ENCODE measurements at places on chromosomes 12 and 14. TPM values are rescaled to one million over a fixed set of nuclear protein-coding genes. Genes with fewer than 3 reads are reported as not detected.

GRCh38 chr14:93549595-93549994 is 118.9 kb downstream of the UNC79 start:
- DNase-seq: no peak
- H3K36me3 ChIP-seq: no peaks in the 10 kb centered on the region
- H3K27me3 ChIP-seq: no peaks in the 10 kb centered on the region
- H3K27ac ChIP-seq: no peak overlapping the region
- H3K4me3 ChIP-seq: no peak overlapping the region
- H3K4me1 ChIP-seq: no peaks in the 10 kb centered on the region

GRCh38 chr12:90058704-90059103 is 350.1 kb upstream of the ATP2B1 start:
- H3K27ac ChIP-seq: no peak overlapping the region
- no peaks in the 10 kb centered on the region for H3K36me3 ChIP-seq
- DNase-seq: no peak
- no peaks in the 10 kb centered on the region for H3K4me1 ChIP-seq
- H3K4me3 ChIP-seq: no peak overlapping the region

DNA sequence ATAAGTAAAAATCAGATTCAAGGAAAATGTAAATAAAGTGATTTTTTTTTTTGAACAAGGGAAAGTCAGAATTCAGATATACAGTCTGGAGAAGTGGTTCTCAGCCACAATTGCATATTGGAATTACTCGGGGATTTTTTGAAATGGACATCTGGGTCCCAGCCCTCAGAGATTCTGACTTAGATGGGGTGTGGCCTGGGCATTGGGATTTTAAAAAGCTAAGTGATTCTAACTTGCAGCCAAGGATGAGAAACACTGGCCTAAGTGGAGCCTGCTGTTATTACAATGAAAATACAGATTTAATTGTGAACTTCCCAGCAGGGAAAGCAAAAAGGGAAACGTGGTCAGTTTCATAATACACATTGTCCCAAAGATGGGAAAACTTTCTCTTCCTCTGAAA is 273.8 kb downstream of the TTC8 start:
- no peak overlapping the region for H3K4me3 ChIP-seq
- no peaks in the 10 kb centered on the region for H3K27me3 ChIP-seq
- no peaks in the 10 kb centered on the region for H3K36me3 ChIP-seq
- no peak for DNase-seq

DNA sequence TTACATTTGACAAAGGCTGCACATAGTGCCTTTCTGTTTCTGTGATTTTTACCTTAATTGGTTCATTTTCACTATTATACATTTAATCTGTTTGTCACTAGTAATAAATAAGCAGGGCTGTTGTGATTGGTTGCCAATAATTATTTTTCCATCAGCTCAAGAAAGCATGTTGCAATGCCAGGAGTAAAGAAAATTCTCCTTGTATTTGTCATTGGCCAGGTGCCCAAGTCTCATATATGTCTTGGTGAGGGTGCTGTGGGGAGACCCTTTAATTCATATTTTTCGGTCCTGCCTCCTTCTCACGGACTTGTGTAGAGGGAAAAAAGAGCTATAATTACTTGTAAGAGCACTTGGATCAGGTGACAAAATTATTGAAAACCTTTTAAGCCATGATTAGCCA is 108.0 kb downstream of the KITLG start:
- H3K27ac ChIP-seq: no peak overlapping the region
- no peak overlapping the region for H3K4me3 ChIP-seq
- H3K4me1 ChIP-seq: no peaks in the 10 kb centered on the region
- DNase-seq: no peak

DNA sequence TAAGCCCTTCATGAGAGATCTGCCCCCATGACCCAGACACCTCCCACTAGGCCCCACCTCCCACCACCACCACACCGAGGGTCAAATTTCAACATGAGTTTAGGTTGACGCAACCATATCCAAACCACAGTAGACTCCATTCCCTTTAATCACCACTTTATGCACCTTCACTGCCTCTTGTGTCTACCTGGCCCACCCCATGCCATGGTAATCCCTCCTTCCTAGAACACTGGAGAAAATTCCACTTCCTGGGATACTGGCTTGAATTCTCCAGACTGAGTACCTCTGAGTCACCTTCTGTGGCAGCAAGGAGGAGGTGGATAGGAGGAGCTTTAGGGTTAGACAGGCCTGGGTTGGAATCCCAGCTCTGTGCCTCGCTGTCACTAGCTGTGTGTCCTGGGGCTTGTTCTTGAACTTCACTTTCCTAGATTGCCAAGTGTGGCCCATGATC is 26.1 kb upstream of the CIPC start:
- DNase-seq: no peak
- H3K27me3 ChIP-seq: no peaks in the 10 kb centered on the region
- no peaks in the 10 kb centered on the region for H3K36me3 ChIP-seq
- no peak overlapping the region for H3K4me3 ChIP-seq

DNA sequence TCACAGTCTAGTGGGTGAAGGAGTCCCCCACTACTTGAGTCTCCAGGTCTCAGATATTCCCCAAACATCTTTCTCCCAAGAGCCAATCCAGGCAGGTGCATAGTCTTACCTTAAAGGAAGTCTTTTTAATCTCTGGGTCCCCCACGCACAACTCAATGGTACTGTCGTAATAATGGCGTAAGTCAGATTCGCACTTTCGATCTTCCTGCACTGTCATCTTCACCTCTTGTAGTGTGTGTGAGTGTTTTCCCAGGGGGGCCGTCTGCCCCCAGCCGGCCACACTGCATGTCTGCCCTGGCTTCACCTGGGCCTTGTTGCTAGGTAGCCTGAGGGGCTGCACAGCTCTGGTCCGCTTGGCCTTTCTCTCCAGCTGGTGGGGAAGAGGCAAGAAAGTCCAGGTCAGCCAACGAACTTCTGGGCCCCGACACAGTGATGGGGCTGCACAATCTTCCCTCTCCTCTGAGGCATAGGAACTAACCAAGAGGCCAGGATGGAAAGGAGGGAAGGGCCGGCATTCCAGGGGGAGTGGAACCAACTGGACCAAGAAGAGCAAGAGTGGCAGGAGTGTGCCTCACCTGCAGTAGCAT is 2.1 kb downstream of the GZMB start:
- DNase-seq: no peak
- no peak overlapping the region for H3K4me3 ChIP-seq
- peaks cover 7% of the 10 kb centered on the region for H3K4me1 ChIP-seq
- no peaks in the 10 kb centered on the region for H3K36me3 ChIP-seq
- H3K27ac ChIP-seq: no peak overlapping the region
- H3K27me3 ChIP-seq: no peaks in the 10 kb centered on the region

DNA sequence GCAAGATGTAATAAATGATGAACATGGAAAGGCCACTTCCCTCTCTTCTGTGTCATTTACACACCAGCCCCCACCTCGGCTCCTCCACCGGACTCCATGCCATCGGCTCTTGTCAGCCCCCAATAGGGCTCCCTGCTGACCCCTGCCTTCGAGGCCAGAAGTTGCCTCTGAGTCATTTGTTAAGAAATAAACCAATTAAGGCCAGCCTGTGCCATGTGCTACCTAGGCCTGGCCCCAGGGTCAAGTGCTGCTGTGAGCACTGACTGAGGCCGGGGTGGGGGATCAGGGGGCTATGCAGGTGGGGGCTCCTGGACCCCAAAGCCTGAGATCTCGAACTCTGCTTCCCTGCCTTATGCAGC is 53.2 kb downstream of the TESC start:
- H3K27me3 ChIP-seq: no peaks in the 10 kb centered on the region
- no peak for DNase-seq
- H3K27ac ChIP-seq: no peak overlapping the region

GRCh38 chr12:77724367-77724957 is 106.2 kb upstream of the NAV3 start:
- no peak overlapping the region for H3K4me3 ChIP-seq
- no peak for DNase-seq
- no peaks in the 10 kb centered on the region for H3K36me3 ChIP-seq
- no peaks in the 10 kb centered on the region for H3K4me1 ChIP-seq
- H3K27ac ChIP-seq: no peak overlapping the region

GRCh38 chr12:44031472-44032185 is 195.7 kb downstream of the TMEM117 start:
- H3K36me3 ChIP-seq: no peaks in the 10 kb centered on the region
- no peak overlapping the region for H3K4me3 ChIP-seq
- no peak for DNase-seq
- no peak overlapping the region for H3K27ac ChIP-seq

DNA sequence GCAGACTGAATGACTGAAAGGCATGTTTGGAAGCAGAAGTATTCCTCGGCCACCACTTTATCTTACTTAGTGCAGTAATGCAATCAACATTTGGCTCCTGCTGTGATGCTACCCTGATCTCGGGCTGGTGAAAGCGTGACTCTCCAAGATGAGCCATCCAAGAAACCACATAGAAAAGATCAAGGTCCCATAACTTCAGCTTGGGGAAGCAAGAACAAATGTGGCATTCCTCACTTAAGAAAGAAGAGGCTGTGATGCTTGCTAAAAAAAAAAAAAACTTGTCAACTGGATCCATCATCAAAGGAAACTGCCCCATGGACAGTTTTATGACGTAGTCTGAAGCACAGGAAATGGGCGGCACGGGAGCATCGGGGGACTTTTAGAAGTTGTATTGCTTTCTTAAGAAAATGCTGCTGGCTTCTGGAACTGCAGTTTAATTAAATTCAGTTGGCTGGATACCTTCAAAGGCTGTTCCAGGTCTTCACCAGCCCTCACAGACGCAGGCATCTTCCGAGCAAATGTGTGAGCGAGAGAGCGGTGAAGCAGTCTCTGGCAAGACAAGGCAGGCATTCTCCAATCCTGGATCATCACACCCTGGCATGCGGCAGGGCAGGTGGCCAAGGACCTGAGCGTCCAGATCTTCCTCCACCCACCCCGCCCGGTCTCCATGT is 38.2 kb upstream of the MAP1LC3B2 start:
- H3K27ac ChIP-seq: no peak overlapping the region
- no peaks in the 10 kb centered on the region for H3K36me3 ChIP-seq

- no peaks in the 10 kb centered on the region for H3K27me3 ChIP-seq
- peak overlapping the region; percentile 92 for H3K27ac ChIP-seq
- peak overlapping the region; percentile 12 for H3K4me3 ChIP-seq
- peaks cover 56% of the 10 kb centered on the region for H3K4me1 ChIP-seq
- peaks cover 28% of the 10 kb centered on the region for H3K36me3 ChIP-seq
- peak; percentile 76 for DNase-seq
Measured at GRCh38 chr12:122870867-122871664, 24.9 kb downstream of the VPS37B start.

DNA sequence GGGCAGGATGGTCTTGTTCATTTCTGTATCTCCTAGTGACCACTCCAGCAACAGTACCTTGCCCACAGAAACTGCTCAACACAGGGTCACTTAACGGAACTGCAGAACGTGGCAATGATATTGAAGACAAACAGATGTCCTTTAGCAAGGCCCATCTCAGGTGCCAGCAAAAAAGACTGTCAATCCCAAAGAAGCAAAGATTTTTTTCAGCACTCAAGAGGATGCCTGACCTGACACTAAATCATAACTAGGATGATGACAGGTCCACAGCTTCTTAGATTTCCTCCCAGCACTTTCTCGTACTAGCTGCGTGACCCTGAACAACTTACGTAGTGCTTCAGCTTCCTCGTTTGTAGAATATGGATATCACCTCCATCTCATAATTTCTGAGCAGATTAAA is 39.4 kb downstream of the ATP2B1 start:
- no peaks in the 10 kb centered on the region for H3K27me3 ChIP-seq
- H3K4me1 ChIP-seq: peaks cover 5% of the 10 kb centered on the region
- H3K36me3 ChIP-seq: no peaks in the 10 kb centered on the region
- no peak for DNase-seq
- H3K4me3 ChIP-seq: no peak overlapping the region

GRCh38 chr12:70366581-70367257 is 629 bp downstream of the KCNMB4 start:
- peak; percentile 46 for DNase-seq
- H3K4me1 ChIP-seq: peaks cover 7% of the 10 kb centered on the region
- peak overlapping the region; percentile 68 for H3K4me3 ChIP-seq

DNA sequence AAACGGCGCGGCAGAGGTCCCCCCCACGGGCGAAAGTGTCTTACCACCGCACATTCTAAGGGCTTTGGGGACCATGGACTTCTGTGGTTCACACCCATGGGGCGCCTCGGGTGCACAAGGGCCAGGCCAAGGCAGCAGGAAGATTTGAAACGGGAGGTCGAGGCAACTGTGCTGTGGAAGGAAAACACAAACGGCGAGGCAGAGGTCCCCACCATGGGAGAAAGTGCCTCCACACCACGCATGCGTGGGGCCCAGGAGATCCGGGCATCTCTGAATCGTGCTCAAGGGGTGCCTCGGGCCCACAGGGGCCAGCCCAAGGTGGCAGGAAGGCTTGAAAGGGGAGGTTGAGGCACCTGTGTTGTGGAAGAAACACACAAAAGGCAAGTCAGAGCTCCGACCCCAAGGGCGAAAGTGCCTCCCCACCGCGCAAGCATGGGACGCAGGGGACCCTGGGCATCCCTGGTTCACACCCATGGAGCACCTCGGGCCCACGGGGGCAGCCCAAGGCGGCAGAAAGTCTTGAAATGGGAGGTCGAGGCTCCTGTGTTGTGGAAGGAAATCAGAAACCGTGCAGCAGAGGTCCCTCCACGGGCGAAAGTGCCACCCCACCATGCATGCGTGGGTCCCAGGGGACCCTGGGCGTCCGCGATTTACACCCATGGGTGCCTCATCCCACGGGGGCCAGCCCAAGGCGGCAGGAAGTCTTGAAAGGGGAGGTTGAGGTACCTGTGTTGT is 371.0 kb downstream of the ALG10 start:
- H3K4me3 ChIP-seq: no peak overlapping the region
- DNase-seq: peak; percentile 0
- no peaks in the 10 kb centered on the region for H3K27me3 ChIP-seq
- no peaks in the 10 kb centered on the region for H3K4me1 ChIP-seq
- H3K27ac ChIP-seq: no peak overlapping the region

The SLC17A8 gene
- total RNA-seq: not detected

The ACAD10 gene
- total RNA-seq: 65.5 TPM

The NFKBIA gene
- total RNA-seq: 200 TPM

The ARHGAP5 gene
- total RNA-seq: 365 TPM

The KRT6C gene
- not detected for total RNA-seq

The GSKIP gene
- 20.5 TPM for total RNA-seq

The SERPINA1 gene
- total RNA-seq: 21.3 TPM

The SIRT4 gene
- total RNA-seq: 6.5 TPM

The BDKRB1 gene
- 1.0 TPM for total RNA-seq

The BTG1 gene
- 28.1 TPM for total RNA-seq

The SRRM4 gene
- total RNA-seq: not detected

The CCDC184 gene
- 0.44 TPM for total RNA-seq

The FOXG1 gene
- 0.13 TPM for total RNA-seq

The ANO2 gene
- 7.0 TPM for total RNA-seq

All from thyroid gland (tissue), 4 donors.